ENCODE measurements at places on chromosomes 5 and 9.

DNA sequence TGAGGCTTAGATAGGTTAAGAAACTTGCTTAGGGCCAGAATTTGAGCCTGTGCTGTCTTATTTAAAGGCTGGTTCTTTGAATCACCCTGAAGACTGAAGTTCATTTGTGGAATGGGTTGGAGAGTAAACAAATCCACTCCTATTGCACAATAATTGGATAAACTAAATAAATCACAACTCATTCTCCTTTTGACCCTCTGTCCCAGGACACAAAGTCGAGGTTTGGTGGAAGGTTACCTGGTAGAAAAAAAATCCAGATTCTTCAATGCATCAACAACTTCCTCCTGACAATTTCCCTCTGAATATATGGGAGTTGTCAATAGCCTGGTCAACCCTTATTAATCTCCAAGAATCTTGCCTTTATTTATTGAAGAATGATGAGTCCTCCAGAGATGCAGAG is 28.9 kb downstream of the TBC1D2 start:
- DNase-seq: no peak

DNA sequence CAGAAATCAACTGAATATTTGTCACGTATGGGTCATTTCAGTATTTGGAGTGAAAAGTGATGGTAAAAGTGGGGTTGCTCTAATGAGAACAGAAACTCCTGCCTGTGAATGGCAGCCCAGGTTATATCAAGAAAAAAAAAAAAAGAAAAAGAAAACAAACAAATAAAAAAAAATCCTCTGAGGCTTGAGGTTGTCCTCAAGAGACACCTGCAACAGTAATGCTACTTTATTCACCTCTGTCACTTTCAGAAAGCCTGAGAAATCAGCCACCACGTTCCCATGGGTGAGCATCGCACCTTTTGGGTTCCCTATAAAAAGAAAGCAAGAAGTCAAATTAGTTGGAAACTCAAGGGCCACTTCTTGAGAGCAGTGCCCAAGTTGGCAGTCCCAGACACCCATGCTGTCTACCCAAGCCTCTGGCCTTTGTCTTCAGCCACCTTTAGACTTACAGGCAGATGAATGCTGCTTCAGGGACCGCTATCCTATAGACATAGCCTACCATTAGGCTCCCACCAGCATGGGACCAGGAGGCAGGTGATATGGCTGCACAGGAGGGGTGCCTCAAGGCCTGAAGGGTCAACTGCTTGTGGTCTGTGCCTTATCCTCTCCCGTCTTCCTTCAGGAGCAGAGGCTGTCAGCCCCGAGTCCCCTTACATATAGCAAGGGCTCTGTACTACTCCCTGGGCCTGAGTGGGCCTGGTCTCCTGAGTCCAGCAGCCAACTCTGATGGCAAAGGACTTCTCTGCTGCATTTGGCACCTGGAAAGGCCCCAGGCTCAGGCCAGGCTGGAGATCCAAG is 31.1 kb upstream of the MEIKIN start:
- DNase-seq: no peak

GRCh38 chr9:98491828-98492227 is 216.9 kb downstream of the GABBR2 start:
- DNase-seq: no peak

DNA sequence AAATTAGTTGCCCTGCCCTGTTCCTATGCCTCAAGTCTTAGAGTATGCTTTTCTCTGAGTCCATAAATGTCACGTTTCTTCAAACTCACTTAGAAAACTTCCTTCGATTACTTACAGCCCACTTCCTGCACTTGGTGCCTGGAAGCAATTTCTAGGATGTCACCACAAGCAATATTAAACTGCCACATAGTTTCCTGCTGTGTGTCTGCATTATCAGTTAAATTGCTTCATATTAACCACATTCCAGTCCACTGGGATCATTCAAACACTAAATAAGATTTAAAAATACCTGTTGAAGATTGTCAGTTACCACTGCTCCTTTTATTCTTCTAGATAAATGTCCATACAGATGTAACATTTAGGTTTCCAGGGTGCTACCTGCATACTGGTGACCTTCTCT is 4.1 kb downstream of the DENND1A start:
- no peak for DNase-seq

- DNase-seq: no peak
Observed at GRCh38 chr5:54136516-54137440, 173.6 kb downstream of the ARL15 start.

DNA sequence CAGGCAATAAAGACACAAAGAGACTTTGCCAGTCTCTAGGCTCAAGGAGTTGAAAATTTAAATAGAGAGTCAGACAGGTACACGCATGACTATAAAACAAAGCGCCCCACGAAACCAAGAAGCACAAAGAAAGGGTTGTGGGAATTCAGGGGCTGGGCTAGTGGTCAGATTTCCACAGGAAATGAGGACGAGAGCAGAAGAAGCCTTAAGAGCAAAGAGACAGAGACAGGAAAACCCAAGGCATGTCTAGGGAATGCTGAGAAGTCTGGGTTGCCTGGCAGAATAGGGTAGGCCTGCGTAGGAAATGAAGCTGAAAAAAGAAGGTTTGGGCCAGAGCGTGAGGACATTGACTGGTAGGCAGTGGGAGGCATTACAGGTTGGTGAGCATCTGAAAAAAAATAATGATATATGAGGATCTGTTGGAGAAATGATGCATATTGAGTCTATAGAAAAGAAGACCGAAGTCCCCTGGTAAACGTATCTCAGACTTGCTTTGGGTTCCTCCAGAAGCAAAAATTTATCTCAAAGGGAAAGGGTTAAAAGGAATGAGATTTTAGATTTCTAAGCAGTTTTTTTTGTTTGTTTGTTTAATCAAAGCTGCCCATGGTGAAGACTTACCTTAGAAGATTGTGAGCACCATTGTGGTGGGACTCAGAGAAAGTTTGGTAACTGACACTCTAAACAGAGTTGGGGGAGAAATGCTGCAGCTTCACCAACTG is 51.8 kb downstream of the SLC1A3 start:
- no peak for DNase-seq

- no peak for DNase-seq
Observed at GRCh38 chr5:154276973-154277331, 86.4 kb downstream of the GALNT10 start.

DNA sequence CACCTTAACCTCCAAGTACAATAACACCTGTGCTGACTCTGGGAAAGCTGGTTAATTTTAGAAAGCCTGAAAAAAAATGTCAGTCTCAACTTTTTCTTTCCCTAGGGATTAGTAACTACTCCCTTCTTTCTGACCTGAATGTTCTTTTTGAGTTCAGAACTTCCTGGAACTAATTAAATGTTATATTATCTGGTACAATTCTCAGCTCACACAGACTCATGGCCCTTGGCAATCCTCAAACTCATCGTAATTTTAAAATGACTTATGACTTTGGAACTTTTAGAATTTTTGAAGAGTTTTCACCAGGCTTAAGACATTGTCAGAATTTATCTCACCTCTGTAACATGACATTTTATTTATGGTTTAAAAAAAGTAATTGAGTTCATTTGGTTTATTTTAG is 315.0 kb downstream of the FER start:
- no peak for DNase-seq

DNA sequence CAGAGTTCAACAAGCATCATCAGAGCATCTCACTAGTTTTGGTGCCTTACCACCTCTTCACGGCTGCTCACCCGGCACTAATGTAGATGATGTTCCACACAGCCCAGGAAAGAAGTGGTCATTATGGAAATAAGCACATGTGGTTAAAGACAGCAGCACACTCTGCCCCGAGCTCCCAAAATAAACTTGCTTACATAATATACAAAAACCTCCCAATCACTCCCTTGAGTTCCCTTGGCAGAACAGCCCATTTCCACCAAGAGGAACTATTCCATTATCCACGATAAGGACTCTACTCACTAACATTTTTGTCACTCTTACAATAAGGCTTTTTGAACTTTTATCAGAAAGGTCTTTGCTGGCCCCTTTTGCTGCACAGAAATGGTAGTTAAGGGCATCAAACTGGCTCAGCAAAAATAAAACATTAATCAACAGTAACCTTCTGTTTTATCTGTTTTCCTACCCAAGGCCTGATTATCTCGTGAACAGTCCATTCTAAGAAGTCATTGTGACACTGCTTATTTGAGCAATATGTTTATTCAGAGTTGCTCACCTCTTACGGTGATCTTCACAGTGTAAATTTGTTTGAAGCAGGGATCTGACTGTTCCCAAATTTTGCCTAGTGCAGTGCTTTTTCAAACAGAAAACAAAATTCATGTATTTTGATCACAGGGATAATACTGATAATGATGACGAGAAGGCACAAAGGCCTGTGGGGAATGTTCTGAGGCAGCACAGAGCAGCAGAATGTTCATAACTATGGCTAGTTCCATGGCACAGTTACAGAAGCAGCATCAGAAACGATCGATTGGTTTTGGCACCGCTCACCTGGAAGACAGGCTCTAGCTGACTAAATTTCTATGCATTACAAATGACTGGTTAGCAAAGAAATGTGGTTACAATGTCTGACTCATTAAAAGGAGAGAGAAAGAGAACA is 399.8 kb upstream of the PIK3R1 start:
- no peak for DNase-seq

DNA sequence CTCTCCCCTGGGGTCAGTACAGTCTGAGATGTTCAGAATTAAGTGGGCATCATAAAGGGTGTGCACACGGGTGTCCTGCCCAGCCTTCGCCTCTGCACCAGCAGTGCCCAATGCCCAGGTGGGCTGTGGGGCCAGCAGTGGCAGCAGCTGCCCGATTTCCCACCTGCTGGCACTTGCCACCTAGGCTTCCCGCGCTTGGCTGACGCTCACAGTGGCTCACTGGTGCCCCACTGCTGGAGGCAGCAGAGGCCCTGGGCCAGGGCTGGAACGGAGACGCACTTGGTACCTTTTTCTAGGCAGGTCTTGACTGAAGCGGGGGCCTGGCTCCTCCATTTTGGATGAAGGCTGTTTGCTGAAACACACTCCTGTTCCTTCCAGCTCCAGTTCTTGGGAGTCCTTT is 17.0 kb downstream of the MRNIP start:
- no peak for DNase-seq

DNA sequence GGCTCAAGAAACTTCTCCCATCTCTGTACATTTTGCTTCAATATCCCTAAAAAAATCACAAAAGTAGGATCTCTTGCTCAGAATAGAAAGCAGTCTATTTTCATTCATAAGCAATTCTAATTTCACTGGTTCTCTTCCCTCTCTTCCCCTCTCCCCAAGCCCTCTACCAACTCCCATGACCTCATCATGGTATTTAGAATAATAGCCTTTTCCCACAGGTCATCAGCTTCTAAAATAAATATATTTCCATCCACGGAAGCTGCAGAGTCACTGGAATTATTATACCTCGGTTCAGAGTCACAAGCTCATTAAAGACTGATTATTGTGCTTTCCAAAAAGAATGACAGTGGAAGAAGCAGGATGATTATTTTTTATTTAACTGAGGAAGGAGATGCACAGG is 84.2 kb upstream of the ADRA1B start:
- no peak for DNase-seq

- DNase-seq: no peak
Observed at GRCh38 chr5:129945028-129945427, 40.8 kb downstream of the CHSY3 start.

- DNase-seq: no peak
Observed at GRCh38 chr9:70746760-70747159, 332.3 kb upstream of the KLF9 start.

- no peak for DNase-seq
Observed at GRCh38 chr9:98310752-98311392, 55.4 kb upstream of the TBC1D2 start.

GRCh38 chr9:138095813-138096518 is 218.4 kb downstream of the CACNA1B start:
- no peak for DNase-seq

DNA sequence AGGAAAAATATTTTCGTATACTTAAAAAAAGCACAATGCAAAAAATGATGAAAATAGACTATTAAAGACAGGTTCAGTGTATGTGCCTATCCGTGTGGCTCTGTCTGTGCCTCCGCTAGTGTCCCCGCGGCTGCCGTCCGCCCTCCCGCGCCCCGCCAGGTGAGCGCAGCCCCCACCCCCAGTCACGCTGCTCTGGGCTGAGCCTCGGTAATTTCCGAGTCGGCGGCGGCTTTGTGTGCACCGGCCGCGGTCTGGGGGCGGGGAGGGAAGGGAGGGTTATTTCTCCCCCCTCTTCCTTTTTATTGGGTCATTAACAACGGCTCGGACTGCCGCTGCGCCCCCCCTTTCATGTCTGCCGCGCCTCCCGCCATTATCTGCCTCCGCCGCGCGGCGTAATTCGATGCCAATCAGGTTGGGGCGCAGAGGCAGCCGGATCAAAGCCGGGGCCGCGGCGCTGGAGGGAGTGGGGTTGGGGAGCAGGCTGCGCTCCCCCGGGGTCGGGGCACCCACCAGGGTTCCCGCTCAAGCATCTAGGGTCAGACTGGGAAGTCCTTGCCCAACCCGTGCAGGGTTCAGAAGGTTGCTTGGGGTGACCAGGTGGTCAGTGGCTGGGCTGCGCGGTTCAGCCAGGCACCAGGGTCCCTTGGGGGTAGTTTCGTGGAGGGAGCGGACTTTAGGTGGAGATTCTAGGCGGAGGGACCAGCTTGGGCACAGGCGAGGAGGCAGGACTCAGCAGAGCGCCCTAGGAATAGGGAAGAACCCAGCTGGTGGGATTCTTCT is 39.5 kb upstream of the PSD2 start:
- DNase-seq: no peak

GRCh38 chr5:163023846-163024245 is 413.5 kb upstream of the CCNG1 start:
- DNase-seq: no peak

DNA sequence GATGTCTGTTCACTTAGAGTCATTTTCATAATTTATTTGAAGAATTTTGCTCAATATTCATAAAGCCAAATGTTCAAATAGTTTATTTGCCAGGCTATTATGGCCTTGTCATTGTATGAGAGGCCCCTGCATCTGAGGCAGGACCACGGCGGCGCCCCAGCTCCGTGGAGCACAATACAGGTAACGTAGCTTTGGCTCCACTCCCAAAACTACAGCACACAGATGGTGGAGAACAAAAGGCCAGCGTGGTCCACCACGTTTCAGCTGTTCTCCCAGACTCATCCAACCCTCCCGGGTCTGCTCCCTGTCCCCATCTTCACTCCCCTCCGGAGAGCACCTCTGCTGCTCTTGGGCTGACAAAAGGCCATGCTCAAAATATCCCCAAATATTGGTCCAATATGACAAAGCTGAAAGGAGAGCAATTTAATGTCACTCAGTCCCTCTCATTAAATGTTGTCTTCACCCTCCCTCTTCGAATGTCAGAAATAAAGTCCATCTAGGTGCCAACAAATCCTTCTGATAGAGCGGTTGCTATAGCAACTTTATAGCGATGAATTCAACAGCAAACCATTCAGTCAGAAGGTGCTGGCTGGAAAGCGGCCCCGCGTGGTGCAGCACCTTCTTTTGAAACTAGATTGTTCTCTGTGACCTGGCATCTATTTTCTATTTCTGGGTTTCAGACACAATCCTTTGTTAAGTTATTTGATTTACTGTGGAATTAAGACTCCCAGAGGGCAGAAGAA is 504.3 kb downstream of the ARHGEF28 start:
- DNase-seq: no peak

DNA sequence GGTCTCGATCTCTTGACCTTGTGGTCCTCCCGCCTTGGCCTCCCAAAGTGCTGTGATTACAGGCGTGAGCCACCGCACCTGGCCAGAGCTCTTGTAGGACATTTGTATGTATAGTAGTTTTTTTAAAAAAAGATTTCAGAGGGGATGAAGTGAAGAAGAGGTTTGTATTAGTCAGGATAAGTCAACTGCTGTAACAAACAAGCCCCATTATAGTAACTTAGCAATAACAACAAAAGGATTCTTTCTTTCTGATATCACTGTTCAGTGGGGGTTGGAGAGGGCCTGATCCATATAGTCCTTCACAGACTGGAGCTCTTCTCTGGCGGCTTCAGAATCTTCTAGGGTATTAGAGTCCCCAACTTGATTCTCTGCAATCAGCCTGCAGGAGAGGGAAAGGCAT is 50.7 kb upstream of the IL6ST start:
- DNase-seq: no peak

- DNase-seq: no peak
Observed at GRCh38 chr5:66338828-66339227, 194.7 kb downstream of the SREK1 start.

Data from activated T-helper 1 cell treated with anti-CD3 and anti-CD28 coated beads, Interleukin-2, amount 50 U/mL, for 16 hours (primary cell).